Activated gamma-delta T cell (primary cell): ENCODE measurements at places on chromosomes 16 and 17.
A peak's percentile ranks its signal among the peaks of the same experiment; 100 is the strongest.

- peak; percentile 76 for DNase-seq
Observed at GRCh38 chr17:80260069-80260535, 550 bp upstream of the RNF213 start.

DNA sequence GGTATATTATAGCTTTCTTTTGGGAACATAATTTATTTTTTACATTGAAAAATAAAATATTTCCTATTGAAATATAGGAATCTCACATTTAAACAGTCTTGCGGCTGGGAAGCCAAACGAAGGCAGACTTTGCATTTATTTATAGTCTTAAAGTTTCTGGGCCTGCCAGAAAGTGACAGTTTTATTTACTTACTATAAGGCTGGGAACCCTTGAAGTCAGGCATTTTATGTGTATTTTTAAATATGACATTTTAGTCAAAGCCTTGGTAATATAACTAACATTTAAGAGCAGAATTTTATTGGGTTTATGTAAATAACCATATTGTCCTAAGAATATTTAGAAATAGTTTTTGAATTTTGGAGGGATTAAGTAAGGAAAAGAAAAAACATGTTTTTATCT lies 97.5 kb downstream of the TANGO6 start:
- no peak for DNase-seq

GRCh38 chr17:46117850-46118696 lies 75.2 kb downstream of the KANSL1 start:
- DNase-seq, result no peak

DNA sequence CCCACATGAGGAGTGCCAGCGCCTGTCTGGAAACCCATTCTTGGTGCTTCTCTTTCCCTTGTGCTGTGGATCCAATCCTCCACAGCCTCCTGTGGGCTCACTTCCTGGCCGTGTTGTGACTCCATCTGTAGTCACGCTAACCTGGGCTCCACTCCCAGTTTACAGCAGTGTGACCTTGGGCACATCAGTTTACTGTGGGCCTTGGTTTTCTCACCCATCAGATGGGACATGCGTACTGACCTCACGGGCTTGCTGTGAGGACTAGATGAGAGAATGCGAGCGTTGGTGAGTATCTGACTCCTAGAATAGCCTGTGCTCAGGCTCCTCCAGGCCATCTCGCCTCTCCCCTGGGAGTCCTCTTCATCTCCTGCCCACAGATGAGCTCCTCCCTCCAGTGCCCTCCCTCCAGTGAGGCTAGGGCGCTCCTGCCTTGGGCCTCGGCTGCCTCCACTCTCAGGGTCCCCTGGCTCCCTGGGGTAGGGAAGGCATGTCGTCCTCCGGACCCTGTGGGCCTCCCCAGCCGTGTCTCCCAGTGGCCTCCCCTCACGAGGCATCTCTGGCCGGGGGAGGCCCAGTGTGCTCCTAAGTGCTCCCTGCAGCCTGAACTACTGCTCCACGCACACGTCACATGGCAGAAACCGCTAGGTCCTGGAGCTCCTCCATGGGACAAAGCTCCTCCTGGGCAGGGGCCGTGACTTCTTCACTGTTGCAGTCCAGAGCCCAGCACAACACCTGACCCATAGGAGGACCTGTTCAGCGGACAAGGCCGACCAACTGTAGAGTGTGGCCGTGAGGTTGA lies 5.2 kb upstream of the FOXJ1 start:
- no peak for DNase-seq

DNA sequence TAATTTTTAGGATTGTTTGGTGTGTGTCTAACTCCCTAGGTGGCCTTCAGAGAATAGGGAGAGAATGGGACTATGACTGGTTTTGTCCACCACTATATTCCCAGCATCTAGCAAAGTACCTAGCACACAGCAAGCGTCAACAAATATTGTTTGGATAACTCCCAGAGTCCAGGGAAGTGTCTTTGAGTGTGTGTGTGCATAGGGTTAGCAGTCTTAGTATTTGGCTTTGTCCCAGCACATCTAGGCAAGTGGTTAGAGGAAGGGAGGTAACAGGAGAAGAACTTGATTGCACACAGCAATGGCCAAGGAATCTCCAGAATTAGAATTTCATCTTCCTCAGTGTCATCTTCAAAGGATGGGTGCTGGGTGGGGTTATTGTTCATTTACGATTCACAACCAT lies 385.4 kb upstream of the CDH5 start:
- DNase-seq, result no peak

- DNase-seq, result no peak
Observed at GRCh38 chr17:62625870-62626200, 1.6 kb upstream of the MRC2 start.

DNA sequence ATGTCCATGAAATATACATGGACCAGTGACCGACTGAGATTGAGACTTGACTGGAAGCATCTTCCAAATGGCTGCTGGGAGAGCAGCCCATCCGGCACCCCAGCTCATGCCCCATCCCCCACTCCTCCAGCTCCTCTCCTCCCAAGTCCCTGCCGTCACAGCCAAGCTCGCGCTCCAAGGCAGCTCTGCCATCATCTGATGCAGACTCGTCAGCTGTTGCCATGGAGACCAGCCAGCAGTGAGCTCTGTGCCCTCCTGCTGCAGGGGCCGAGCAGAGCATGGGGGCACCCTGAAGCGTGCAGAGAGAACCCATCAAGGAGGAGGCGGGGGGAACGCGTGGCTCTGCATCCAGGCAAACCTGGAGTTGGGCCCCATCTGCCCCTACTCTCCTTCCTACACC lies 74.5 kb upstream of the TNRC6C start:
- DNase-seq, result no peak

GRCh38 chr17:36127199-36127893 lies 23.7 kb downstream of the CCL4 start:
- no peak for DNase-seq

DNA sequence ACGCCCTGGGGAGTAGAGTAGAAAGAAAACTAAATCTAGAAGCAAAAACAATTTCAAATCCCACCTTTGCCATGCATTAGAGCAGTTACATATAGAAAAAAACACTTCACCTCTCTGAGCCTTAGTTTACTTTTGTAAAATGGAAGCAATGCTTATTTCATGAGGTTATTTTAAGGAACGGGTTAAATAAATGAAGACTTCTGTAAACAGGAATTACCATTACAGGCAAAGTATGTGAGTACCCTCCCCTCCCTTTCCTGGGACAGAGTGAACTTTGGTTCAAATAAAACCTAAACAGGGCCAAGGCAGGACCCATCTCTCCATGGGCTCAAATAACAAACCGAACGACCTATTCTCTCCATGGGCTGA lies 4.5 kb upstream of the KRT15 start:
- no peak for DNase-seq
